ENCODE measurements at places on chromosomes 3 and 15.

DNA sequence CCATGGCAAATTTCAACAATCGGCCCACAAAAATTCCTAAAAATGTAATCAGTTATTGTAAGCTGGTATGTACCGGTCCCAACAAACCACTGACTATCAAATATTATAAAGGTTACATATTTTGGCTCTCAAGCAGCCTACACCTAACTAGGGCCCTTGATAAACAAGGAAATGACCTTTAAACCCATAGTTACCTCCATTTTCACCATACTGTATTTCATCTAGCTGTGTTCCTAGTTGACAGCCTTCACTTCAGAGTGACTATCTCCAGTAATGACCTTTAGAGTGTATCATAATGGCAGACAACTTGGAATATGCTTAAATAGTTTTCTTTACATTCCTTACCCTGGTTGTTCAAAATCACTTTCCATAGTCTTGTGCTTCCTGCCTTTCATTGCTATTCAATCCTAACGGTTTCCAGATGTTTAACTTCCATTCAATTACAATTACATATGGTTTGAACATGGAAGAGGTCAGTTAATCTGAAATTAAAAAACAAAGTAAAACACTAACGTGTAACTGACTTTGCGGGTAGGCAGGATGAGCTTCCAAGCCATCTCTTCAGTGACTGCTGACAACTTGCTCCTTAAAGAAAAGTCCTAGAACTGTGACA is 111.9 kb upstream of the TSC22D2 start:
- no peak for DNase-seq

DNA sequence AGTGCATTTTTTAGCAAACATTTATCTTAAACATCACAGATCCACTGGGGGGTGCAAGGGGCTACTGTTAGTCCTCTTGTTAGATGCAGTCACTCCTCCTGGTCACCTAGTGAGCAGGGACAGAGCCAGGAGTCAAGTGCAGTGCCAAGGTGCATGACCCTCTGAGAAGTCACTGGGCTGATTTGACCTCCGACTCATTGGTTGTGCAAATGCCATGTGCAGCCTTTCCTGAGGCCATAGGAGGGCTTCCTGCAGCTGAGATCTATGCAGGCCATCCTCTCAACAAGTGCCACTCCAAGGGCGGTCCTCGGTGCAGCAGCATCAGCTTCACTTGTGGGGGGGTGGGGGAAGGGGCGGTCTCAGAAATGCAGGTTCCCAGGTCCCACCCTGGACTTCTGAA is 60.2 kb downstream of the GPD1L start:
- DNase-seq, result no peak

DNA sequence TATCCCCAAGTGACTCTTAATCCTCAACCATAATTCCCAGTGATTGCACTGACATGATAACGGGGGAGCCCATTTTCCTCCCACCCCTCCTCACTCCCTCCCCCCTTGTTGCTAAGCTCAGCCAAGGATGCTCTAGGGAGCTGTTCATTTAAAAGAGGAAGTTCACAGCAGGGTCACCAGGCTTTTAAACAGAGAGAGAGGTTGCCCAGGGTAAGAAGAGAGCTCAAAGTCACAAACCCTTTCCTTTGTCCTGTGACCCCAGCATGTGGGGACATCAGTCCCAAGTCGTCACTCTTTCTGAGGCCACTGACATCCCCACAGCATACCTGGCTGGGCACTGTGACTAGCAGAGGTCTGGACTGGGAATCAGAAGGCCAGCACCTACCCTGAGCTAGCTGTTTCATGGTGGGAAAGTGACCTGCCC is 144.1 kb downstream of the RORA start:
- no peak for DNase-seq

DNA sequence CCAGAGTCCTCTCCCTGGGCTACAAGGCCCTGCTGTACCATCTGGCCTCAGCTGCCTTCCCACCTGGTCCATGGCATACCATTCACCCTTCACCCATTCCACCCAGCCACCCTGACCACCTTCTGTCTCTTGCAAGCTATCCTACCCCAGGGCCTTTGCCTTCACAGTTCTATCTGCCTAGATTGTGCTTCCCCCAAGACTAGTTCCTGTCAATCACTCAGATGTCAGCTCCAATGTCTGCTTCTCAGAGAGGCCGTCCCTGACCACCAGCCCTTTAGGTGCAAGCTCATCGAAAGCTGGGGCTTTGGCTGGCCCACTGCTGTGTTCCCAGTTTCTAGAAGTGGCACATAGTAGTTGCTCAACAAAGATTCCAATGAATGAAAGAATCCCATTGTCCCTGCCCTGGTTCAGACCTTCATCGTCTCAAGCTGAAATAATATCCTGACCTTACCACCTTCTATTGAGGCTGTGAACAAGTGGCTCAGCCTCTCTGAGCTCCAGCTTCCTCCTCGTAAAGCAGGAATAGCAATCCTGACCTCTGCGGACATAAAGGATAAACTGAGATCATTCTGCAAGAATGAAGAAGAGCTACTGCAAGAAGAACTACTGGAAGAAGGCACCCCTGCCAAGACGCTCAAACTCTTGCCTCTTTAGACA is 15.8 kb downstream of the EFCAB12 start:
- DNase-seq, result no peak

DNA sequence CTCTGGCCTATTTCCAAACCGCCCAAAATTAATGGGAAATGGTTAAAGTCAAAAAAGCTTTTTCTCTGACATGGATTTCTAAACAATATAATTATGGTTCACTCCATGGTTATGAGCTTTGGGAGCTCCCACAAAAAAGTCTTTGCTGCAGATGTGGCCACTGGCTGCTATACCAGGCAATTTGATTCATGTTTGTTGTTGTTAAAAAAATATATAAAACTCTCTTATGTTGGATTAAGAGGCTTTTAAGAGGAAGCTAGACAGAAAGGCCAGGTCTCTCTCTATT is 258.6 kb downstream of the TIGIT start:
- DNase-seq, result no peak

DNA sequence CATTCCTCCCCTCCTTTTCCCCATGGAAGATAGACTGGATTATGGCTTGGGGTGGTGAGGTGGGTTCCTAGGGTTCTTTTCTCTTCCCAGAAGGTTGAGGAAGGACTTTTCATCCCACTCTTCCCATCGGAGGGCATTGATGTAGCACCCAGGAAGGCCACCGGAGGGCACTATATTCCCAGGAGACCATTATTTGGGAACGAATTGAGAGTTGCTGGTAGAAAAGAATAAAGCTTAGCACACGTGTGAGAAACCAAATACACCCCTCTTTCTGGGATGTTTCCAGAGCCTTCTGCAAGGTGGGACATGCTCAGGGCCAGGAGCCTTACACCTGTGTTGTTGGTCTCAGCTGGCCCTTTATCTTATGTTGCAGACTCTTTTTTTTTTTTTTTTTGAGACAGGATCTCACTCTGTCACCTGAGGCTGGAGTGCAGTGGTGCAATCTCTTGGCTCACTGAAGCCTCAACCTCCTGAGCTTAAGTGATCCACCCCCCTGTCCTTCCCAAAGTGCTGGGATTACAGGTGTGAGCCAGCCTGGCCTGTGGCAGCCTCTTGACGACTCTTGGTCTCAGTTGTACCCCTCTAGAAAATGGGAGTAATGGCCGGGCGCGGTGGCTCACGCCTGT is 6.3 kb upstream of the CDC25A start:
- peak; percentile 72 for DNase-seq

- no peak for DNase-seq
These were observed 154.2 kb downstream of the TIGIT start for GRCh38 chr3:114447950-114448479.

DNA sequence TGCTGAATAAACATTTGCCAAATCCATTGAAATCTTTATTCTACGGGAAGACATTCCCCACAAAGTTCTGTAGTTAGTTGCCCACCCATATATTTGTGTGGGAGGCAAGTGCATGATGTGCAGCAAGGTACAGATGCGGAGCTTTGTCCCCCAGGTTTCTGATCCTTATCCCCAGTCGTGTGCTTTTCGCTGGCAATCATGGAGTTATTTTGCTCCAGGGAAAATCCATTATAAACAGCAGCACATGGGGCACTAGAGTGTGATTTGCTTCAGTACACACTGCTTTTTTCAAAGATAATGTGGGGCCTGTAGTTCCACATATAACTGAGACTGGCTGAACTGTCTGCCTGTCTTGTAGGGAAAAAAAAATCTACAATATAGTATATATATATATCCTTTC is 132.1 kb downstream of the FEZF2 start:
- no peak for DNase-seq

DNA sequence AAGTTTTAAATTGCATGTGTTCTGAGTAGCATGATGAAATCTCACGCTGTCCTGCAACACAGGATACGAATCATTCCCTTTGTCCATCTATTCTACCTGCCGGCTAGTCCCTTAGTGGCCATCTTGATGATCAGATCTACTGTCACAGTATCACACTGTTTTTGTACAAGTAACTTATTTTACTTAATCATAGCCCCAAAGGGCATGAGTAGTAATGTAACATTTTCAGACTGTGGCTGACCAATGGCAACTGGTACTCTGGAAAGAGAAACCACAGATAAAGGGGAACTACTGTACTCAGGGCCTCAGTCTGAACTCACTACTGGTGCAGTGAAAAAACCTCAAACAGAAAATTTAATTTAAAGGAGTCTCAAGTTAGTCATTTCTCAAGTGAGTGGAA is 127.3 kb upstream of the MRPL3 start:
- no peak for DNase-seq

GRCh38 chr3:46469680-46470357 is 5.1 kb upstream of the LTF start:
- no peak for DNase-seq

- DNase-seq, result peak; percentile 47
These were observed 101.3 kb downstream of the DPH6 start for GRCh38 chr15:35444557-35445204.

DNA sequence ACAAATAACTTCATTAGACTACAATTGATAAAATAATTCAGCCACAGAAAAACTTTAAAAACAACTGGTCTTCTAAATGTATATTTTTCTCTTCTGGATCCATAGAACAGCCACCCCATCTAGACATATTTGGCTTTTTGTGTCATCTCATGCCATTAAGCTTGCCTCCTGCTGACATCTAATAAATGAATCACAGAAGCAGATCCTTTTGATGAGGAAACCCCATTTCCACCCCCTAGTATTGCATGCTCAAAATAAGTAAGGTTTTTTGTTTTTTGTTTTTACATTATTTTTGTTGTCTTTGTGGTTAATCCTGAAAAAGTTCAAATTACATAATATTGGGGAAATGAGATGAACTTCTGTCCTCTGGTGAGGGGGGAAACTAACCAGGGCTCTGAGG is 94.8 kb downstream of the DUT start:
- no peak for DNase-seq

- DNase-seq, result no peak
These were observed 18.6 kb downstream of the GOLIM4 start for GRCh38 chr3:168077091-168077490.

GRCh38 chr3:167950212-167950611 is 145.5 kb downstream of the GOLIM4 start:
- DNase-seq, result no peak

DNA sequence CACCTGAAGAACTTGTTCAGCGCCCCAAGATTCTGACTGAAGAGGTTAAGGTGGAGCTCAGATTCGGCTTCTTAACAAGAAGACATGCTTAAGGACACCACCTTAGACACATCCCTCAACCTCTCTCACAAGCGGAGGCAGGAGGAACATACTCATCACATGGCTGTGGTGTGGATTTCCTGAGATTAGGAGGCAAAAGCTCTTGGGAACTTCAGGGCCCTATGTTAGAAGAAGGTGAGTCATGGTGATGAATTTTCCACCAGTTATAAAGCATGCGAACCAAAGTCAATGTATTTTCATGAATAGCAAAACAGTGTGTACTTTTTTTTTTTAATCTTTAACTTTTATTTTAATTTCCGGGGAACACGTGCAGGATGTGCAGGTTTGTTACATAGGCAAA is 212.2 kb upstream of the SUCLG2 start:
- no peak for DNase-seq

DNA sequence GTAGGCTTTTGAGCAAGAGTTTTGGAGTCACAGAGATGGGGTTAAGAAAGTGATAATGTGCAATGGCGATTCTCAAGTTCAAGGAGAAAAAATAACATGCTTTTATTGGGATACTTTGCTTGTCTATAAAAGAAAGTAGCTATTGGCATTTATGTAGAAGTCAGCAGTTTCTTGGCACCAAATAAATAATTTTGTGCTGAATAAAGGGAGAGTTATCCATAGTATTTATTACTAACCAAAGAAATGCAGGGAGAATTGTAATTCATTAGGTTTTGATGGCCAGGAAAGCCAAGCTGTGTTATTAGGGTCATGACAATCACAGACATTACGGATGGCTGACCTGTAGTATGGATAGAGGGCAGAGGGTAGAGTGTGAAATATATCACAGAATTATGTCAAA is 33.1 kb downstream of the BTD start:
- no peak for DNase-seq

DNA sequence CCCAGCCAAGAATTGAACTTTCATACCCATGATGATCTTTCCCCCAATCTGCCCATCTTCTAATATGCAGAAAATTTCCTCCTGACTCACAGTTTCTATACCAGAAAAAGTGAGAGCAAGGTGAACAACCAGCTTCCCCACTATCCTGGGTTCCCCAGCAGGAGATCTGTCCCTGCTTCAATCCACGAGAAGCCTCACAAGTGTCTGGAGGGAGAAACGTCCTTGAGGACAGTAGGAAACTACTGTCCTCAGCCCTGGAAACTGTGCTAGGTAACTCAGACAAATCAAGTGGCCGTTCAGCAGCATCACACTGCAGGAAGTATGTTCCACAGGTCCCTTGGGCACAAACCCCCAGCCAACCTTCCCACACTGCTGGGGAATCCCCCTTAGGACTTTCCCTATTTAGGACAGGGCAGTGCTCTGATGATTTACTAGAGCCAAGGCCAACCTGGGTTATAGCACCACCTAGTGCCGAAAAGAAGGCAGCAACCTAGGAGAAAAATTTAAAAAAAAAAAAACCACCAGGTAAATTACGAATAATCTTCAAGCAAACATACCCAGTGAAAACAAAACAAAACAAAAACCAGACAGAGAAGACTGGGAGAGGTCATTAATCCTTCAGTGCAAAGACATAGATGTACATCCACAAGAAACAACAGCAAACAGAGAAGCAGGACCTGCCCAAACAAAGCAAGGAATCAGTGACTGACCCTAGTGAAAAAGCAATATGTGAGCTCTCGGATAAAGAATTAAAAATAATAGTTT is 36.0 kb downstream of the MORC1 start:
- DNase-seq, result peak; percentile 19

DNA sequence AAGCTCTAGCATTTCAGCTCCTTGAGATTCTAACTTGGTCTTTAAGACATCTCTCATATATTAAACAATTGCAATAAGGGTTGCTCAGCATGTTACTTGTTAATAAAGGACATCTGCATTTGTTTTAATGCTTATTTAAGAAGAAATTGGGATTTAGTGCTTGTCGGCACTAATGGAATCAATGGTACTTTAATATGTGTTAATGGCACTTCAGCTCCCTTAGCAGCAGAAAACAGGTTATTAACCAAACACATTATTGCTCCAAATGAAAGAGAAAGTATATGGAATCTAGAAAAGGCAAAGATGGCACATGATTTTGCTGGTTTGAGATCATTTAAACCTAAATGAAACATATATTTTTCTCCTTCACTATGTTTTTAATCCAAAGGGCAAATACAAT is 137.3 kb upstream of the GOLIM4 start:
- no peak for DNase-seq

- DNase-seq, result peak; percentile 30
These were observed at the start of gene PAK6 for GRCh38 chr15:40238532-40239403. Gene PAK6, plus strand, starts transcription at chr15:40239063. Its CDS starts 25,723 bp downstream, at chr15:40264786.

Measured in A549 (cell line).